ENCODE measurements at places on chromosomes 12 and 14.

DNA sequence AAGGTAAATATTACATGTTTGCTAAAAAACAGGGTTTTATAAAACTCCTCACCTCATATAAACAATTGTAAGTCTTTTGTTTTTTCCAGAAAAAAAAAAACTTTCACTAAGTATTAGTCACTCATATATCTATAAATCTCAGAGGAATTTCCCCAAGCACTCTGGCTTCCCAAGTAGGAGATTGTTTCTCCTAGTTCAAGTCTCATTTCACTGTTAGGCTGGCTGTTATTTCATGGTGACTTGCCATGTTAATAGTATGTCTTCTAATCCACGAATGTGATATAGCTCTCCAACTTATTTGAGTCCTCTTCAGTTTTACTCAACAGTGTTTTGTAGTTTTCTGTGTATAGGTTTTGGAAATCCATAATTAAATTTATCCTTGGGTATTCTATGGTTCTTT lies 61.6 kb downstream of the CAPZA3 start:
- no peak for DNase-seq

DNA sequence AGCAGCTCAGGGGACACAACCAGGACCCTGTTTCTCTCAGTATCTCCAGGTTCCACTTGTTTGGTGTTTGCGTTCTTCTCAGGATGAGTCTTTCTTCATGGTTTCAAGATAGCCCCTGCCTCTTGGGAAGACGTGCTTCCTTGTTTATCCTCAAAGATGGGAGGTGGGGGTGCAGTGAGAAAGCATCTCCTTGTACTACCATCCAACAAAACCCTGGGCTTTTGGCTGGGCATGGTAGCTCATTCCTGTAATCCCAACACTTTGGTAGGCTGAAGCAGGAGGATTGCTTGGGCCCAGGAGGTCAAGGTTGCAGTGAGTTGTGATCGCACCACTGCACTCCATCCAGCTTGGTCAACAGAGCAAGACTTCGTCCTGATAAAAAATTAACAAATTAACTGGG lies 21.0 kb upstream of the TUNAR start:
- DNase-seq: no peak

GRCh38 chr12:45290216-45290605 lies 74.3 kb downstream of the ANO6 start:
- no peak for DNase-seq

- DNase-seq: no peak
These were observed 160.9 kb downstream of the SPTSSA start for GRCh38 chr14:34300882-34301734.

- DNase-seq: peak; percentile 60
These were observed 24.9 kb upstream of the C12orf76 start for GRCh38 chr12:110073049-110073831.

DNA sequence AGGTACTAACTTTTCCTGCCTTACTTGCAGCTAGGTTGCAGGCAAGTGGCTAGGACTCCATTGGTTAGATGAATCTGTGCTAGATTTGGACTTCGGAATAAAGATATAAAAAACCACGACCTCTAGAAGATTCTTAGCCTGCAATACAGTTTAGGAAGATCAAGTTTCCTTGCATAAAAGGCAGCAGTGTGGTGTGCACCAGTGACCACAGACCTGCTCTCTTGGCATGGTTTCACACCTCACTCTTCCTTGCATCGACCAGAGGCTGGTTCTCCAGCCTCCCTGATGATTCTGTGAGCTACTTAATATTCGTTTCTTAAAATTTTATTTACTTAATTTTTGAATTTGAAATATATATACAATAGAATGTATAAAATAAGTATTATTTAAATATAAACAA lies 9.8 kb downstream of the KLHDC1 start:
- DNase-seq: no peak

GRCh38 chr12:47736877-47737676 lies 11.8 kb upstream of the ENDOU start:
- no peak for DNase-seq

DNA sequence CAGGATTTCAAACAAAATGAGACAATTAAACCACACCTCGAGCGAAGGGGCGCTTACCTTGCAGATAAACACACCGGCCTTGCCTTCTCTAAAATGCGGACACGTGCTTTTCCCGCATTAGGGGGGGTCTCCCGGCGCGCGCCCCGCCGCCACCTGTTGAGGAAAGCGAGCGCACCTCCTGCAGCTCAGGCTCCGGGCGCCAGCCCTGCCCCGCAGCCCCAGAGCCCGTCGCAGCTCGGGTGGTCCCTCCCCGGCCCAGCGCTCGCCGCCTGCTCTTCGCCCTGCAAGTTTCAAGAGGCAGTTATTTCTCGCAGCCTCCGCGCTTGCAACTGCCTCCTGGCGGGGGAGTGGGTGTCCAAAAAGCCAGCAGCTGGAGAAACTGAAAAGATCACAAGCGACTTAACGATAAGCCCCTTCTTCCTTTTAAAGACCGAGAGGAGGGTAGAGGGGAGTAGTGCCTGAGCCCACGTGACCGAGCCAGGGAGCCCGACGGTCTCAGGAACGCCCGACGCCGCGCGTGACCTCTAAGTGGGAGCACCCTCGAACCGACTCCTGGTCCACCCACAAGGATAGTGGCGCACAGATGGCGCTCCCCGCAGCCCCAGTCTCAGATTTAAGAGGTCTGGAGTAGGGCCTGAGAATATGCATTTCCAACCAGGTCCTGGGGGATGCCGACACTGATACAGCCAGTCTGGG lies at the start of gene ESR2:
ESR2 (minus strand) TSS at position 396 of the 696 bp plus-strand sequence. CDS start 11,386 bp downstream, outside the sequence.
- DNase-seq: peak; percentile 58

DNA sequence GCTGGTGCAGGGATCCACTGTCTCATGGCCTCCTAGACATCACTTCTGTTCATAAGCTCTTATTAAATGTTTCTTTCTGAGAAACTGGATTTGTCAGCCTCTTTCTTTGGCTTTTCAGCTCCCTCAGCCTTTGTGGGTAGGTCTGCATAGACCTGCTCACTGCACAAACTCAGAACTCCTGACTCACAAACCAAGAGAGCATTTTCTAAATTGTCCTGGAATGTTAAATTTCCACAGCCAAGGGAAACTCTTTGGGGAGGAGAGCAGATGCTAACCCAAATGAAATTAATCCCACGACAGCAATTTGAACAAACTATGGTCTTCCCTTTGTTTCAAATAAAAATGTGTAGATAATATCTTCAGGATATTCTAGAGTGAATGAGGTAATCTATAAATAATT lies 19.5 kb upstream of the CERS5 start:
- DNase-seq: no peak

DNA sequence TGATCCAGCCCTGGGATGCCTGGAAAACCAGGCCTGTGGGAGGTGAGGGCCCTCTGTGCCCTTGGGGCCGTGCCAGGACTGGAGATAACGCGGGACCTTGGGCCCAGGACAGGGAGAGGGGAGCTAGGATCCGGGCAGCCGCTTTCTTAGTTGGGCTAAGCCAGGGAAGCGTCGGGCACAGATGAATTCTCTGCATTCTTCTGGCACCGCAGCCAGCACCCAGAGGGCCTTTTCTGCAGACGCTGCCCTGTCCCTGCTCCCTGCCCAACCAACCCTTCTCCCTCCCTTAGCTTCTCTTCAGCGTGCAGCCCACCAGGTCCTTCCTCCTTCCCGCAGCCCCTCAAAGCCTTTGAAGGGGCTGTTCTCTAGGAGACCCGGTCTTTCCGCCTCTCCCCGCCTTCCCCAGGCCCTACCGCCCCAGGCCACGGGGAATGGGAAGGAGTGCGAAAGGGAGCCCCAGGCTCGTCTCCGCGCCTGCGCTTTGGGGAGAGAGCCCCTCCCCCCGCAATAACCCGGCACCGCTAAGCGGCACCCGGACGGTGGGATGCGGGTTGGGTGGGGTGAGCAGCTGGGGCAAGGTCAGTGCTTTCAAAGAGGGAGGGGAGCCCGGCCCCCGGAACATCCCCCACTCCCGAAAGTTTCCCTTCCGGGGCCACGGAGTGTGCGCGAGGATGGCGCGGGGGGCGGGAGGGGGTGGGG lies 663 bp downstream of the NCKAP5L start:
- peak; percentile 70 for DNase-seq

GRCh38 chr12:24228371-24228770 lies 278.9 kb upstream of the SOX5 start:
- no peak for DNase-seq

- DNase-seq: no peak
These were observed 96.4 kb downstream of the TMEM260 start for GRCh38 chr14:56676042-56676441.

- no peak for DNase-seq
These were observed 7.2 kb downstream of the DMAC2L start for GRCh38 chr14:50319293-50319692.

DNA sequence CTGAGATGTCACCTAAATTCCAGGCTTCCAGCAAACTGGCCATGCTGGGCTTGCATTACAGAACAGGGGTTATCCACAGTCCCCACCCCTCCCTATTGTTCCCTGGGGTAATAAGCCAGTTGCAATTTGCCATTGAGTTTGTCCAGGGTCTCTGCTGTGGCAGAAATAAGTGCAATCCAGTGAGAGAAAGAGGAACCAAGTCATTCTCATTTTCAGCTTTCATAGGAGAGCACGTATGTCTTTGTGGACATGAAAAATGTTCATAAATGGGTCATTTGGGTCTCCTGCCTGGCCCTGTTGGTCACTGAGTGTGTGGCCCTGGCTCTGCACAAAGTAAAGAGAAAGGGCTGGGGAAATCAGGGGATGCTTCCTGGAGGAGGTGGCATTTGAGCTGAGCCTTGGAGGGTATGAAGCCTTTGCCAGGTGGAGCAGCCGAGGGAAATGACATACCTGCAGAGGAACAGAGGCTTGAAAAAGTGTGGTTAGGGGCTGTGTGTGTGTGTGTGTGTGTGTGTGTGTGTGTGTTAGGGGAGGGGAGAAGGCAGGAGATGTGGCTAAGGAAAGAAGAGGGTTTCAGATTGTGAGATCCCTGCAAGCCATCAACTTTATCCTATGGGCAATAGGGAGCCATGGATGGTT lies 29.3 kb downstream of the CMKLR1 start:
- DNase-seq: no peak
